ENCODE measurements at places on chromosomes 4 and X.
A peak's percentile ranks its signal among the peaks of the same experiment; 100 is the strongest.

DNA sequence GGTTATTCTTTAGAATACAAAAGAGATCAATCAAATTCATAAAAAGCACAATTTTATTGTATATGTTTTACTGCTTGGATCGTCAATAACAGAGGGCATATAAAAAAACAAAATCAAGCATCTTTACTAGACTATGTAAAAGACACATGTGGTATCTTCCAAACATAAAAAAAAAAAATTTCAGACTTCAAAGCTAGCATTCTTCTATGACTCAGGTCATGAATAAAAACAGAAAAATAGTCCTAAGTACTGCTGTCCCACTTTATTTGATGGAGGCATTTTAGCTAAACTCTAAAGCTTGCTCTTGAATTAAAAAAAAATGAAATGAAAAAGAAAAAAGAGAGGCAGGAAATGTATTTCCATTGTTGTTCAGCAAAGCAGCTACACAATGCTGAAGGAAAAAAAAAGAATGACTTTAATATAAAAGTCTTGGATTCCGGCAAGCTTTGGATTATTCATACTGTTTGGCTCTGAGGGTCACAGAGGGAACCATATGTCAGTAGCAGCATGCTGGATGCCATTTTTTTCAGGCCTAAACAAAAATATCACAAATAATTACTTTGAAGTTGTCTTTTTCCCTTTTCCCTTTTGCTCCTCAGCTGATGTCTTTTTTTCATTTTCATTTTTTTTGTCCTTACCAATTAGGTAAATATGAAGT, 249.1 kb upstream of the DIAPH2 start:
- H3K4me1 ChIP-seq = no peaks in the 10 kb centered on the region
- H3K36me3 ChIP-seq = no peaks in the 10 kb centered on the region
- DNase-seq = no peak
- H3K27me3 ChIP-seq = no peaks in the 10 kb centered on the region
- H3K27ac ChIP-seq = no peak overlapping the region
- no peak overlapping the region for H3K4me3 ChIP-seq

- no peak for DNase-seq
- no peak overlapping the region for H3K27ac ChIP-seq
- H3K27me3 ChIP-seq = no peaks in the 10 kb centered on the region
- H3K36me3 ChIP-seq = no peaks in the 10 kb centered on the region
- H3K4me1 ChIP-seq = no peaks in the 10 kb centered on the region
Measured at GRCh38 chr4:182653596-182653995, 263.6 kb downstream of the DCTD start.

DNA sequence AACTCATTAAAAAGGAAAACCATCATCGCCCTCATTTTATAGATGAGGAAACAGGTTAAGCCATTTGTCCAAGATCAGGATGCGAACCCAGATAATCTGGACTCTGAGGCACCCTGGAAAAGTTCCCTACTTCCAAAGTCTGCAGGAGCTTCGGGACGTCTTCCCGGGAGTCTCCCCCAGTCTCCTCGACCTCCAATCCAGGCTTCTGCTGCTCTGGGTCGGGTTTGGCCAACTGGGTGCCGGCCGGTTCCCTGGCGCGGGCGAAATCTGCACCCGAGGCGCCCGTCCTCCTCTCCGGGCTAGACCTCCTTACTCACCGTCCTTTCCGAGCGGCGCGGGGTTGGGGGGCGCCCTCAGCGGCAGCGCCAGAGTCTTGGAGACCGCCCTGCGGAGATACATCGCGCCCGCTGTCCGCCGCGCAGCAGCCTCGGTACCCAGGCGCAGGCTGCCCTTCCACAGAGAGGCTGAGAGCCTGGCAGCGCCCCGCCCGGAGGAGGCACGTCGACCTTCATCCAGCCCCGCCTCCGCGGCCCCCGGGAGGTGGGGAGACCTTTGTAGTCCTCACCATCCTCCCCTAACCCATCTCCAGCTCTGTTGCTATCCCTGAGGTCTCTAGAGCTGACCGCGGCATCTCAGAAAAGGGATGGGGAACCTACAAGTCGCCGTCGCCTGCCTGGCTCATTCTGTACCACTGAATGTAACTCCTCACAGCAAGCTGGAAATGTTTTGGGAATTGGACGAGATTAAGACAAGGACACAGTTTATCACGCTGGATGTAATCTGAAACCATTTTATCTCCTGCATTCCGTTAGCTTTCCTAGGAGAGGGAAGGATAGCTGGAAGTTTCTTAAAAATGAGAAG, at the start of gene MGARP:
Gene MGARP (minus strand): TSS at position 466 of the 861 bp plus-strand sequence. CDS start 67 bp downstream, at position 399.
- H3K4me1 ChIP-seq = peaks cover 16% of the 10 kb centered on the region
- DNase-seq = no peak
- no peak within 1 kb of the TSS for H3K27ac ChIP-seq
- H3K4me3 ChIP-seq = peak within 1 kb of the TSS; percentile 77
- H3K27me3 ChIP-seq = peaks cover 18% of the 10 kb centered on the region

DNA sequence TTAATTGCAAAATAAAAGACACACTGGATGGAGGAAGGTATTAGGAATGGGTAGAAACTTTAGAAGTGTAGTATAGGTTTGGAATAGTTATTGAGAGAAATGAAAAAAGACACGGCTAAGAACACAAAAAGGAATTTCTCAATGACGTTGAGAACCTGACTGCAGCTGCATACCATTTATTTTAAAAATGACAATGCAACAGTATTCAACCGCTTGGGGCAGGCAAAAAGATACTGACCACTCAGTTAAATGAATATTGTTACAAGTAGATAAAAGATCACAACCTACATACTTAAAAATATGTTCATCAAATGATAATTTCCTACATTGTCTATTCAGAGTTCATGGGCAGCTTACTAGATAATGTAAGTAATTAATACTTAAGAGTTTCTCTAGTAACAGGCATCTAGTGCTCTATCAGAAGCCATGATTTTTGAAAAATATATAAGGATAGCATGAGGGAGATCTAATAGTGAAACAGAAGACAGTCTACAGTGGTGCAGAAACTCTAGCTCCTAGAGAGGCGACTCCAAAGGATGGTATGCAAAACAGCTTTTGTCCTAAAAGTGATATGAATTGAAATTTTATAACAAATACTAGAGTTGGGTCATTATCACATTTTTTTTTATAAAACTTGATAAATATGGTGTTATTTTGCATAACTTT, 216.2 kb upstream of the VEGFC start:
- H3K27me3 ChIP-seq = no peaks in the 10 kb centered on the region
- H3K4me1 ChIP-seq = no peaks in the 10 kb centered on the region
- H3K36me3 ChIP-seq = no peaks in the 10 kb centered on the region
- no peak overlapping the region for H3K27ac ChIP-seq

DNA sequence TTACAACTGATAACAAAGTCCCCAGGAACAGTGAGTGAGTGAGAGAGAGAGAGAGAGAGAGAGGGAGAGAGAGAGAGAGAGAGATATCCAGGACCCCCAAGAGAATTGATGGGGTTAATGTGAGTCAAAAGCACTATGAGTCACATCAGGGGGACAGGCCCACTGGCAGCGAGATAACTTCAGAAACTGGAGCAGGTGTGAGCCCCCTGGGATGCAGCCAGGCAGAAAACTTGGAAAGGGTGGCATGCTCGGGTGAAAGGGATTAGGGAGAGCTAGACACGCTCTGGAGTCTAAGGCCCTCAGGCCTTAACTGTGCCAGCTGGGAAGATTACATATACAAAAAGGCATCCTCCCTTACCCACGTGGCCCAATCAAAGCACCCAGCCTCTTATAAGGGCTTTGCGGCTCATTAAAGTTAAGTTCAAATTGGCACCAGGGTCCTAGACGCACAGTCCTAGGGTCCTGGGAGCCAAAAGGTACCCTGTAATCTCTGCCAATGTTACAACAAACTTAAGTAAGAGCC, 841 bp downstream of the ACOT9 start:
- no peak for DNase-seq
- peak overlapping the region; percentile 70 for H3K4me3 ChIP-seq
- peak overlapping the region; percentile 66 for H3K27ac ChIP-seq

DNA sequence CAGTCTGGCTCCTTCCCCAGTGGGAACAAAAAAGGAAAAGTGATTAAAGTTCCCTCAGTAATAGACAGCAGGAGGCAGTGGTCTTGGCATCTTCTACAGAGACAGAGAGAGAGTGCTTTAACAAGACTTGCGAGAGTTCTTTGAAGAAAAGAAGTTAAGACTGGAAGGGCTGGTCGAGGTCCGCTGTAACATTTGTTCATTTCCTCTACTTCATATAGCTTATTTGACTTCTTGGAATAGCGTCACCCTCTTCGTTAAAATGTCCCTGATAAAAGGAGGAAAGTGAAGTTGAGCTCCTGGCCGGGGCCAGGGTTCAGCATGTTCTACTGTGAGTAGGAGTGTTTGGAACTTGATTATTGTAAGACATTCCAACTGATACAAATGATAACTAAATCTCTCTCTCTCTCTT, 179.8 kb downstream of the SLIT2 start:
- H3K27me3 ChIP-seq = no peaks in the 10 kb centered on the region
- no peak overlapping the region for H3K4me3 ChIP-seq
- DNase-seq = no peak
- H3K4me1 ChIP-seq = no peaks in the 10 kb centered on the region

GRCh38 chr4:76235915-76236314, 15.6 kb upstream of the FAM47E start:
- H3K4me1 ChIP-seq = no peaks in the 10 kb centered on the region
- no peaks in the 10 kb centered on the region for H3K27me3 ChIP-seq
- no peaks in the 10 kb centered on the region for H3K36me3 ChIP-seq

GRCh38 chr4:53535567-53535966, 55.7 kb downstream of the LNX1 start:
- DNase-seq = no peak
- H3K4me3 ChIP-seq = no peak overlapping the region
- H3K27me3 ChIP-seq = peaks cover 3% of the 10 kb centered on the region

- no peaks in the 10 kb centered on the region for H3K4me1 ChIP-seq
- no peaks in the 10 kb centered on the region for H3K27me3 ChIP-seq
- DNase-seq = no peak
- no peak overlapping the region for H3K4me3 ChIP-seq
- no peak overlapping the region for H3K27ac ChIP-seq
Measured at GRCh38 chr4:84994280-84994679, 27.8 kb upstream of the WDFY3 start.

DNA sequence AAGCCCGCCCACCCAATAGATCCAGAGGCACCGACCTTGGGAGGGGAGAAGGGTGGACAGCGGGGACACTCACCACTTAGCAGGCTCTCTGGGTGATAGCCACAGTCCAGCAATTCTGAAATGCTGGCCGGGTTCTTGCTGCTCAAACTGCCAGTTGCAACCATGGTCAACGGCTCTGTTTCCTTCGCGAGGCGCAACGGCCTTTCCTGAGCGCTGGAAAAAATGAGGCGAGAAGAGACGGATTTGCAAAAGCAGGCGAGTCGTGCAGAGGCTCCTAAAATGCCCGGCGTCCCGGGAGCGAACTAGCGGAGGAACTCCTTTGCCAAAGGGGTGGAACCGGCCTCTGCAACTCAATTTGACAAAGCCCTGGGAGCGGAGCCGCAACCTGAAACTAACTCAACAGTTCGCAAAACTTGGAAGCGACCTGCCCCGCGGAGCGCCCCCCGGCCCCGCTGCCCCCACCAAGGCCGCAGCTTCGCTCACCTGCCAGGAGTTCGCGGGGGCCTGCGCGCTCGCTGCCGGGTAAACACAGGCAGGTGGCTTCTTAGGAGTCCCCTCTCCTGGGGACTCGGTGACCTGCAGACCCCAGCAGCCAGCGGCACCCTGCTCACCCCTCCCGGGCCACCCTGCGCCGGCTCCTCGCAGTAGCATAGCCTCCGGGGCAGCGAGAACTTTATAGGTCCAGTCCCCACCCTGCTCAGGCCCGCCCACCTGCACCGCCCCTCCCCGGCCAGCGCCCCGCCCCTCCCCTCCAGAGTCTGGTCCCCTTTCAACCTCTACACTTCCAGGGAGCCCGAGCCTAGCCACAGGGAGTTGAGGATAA, at the start of gene DDIT4L:
Gene DDIT4L (minus strand): TSS at position 649 of the 823 bp plus-strand sequence. CDS start 485 bp downstream, at position 164.
- no peak for DNase-seq
- peak within 1 kb of the TSS; percentile 92 for H3K4me3 ChIP-seq
- peaks cover 17% of the 10 kb centered on the region for H3K4me1 ChIP-seq
- H3K36me3 ChIP-seq = no peaks in the 10 kb centered on the region

DNA sequence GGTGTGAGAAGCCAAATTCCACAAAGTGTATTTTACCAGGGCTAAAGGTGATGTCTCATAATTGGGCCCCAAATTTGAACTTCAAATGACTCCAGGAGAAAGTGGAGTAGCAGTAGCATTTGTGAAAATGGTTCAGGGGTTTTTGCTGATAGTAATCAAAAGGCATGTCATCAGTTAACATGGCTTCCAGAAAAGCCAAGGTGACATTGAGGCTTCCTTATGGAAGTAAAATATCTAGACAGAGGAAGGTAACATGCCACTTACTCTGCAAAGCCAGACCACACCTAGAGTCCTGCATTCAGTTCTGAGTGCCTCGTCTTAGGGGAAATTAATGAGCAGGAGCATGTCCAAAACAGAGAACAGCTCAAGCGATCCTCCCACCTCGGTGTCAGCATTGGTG, 2.2 kb upstream of the RPL36A start:
- H3K4me3 ChIP-seq = no peak overlapping the region
- H3K27ac ChIP-seq = no peak overlapping the region
- H3K27me3 ChIP-seq = no peaks in the 10 kb centered on the region
- no peak for DNase-seq
- H3K4me1 ChIP-seq = peaks cover 11% of the 10 kb centered on the region
- no peaks in the 10 kb centered on the region for H3K36me3 ChIP-seq

- no peak overlapping the region for H3K27ac ChIP-seq
- no peaks in the 10 kb centered on the region for H3K36me3 ChIP-seq
- DNase-seq = no peak
- H3K4me1 ChIP-seq = no peaks in the 10 kb centered on the region
Measured at GRCh38 chrX:124293810-124294209, 38.6 kb upstream of the TEX13D start.

DNA sequence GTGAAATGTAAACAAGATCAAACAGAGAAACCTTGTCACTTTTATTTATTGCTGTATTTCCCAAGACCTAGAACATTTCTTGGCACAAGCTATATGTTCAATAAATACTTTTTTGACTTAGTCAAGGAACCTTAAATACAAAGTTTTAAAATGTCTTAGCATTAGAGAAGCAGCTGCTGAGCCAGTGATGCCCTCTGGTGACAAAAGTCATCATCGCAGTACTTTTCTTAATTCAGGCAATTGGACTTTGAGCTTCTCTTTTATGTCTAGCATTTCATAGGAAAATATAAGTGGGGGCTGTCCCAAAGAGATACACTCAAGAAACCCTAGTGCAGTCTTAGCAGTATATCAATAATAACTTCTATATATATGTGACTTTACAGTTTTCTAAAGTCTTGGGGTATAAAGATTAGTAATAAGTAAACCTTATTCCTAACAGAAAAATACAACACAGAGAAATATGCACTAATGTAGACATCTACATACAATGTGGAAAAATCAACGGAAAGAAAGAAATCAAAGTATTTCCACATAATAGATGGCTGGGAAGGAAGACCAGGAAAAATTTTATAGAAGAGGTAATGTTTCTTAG, 118.4 kb downstream of the DTHD1 start:
- H3K27me3 ChIP-seq = no peaks in the 10 kb centered on the region
- no peaks in the 10 kb centered on the region for H3K36me3 ChIP-seq
- no peak overlapping the region for H3K27ac ChIP-seq
- peaks cover 4% of the 10 kb centered on the region for H3K4me1 ChIP-seq
- peak; percentile 17 for DNase-seq

DNA sequence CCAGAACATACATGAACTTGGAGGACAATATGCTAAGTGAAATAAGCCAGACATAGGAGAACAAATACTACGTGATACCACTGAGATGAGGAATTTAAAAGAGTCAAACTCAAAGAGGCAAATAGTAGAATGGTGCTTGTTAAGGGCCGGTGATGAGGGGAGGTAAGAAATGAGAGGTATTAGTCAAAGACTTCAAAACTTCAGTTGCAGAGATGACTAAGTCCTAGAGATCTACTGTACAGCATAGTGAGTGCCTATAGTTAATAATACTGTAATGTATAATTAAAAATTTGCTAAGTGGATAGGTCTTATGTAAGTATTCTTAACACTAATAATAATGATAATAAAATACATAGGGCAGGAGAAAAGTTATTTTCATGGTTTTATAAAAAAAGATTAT, 126.9 kb upstream of the VEGFC start:
- no peaks in the 10 kb centered on the region for H3K27me3 ChIP-seq
- H3K4me1 ChIP-seq = no peaks in the 10 kb centered on the region
- DNase-seq = no peak
- no peak overlapping the region for H3K27ac ChIP-seq

Data from T-cell (primary cell).